ENCODE measurements at places on chromosomes 4 and X.

GRCh38 chrX:36383495-36383894 is 464.0 kb downstream of the CFAP47 start:
- DNase-seq, result no peak

- DNase-seq, result no peak
Measured at GRCh38 chrX:84735025-84735424, 232.8 kb upstream of the HDX start.

- DNase-seq, result no peak
Measured at GRCh38 chrX:48466696-48467095, 3.4 kb downstream of the SLC38A5 start.

- peak; percentile 6 for DNase-seq
Measured at GRCh38 chr4:64538219-64538618, 129.0 kb upstream of the TECRL start.

GRCh38 chr4:1039493-1040343 is 28.3 kb downstream of the FGFRL1 start:
- peak; percentile 62 for DNase-seq

DNA sequence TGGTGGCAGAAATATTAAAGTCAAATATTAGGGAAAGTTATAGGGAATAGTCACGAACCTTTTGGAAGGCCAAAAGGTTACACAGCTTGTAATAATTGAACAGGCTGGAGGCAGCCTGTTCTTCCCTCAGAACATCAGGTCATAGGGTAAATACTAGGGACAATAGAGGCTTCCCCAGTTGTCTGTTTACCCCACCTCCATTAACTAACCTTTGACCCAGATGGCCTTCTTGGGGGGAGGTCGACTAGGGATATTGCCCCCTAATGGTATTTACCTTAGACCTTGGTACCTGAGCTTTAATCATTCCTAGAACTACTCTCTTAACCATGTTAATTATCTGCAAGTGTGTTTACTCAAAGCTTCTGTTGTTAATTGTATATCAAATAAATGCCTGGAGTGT is 26.0 kb downstream of the C4orf17 start:
- no peak for DNase-seq

- no peak for DNase-seq
Measured at GRCh38 chrX:3527811-3528210, 181.4 kb upstream of the MXRA5 start.

DNA sequence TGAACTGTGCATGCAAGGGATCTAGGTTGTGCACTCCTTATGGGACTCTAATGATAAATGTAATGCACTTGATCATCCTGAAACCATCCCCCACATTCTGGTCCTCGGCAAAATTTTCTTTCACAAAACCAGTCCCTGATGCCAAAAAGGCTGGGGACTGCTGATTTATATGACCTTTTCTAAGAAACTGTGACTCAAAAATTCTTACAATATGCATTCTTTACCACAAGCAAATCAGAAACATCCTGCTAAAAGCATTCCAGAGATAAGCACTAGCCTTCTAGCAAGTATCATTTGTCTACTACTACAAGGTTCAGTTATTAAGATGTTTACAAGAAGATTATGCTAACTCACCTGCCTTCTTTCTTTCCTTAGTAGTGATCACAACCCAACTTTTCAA is 166.5 kb upstream of the PCDH7 start:
- DNase-seq, result no peak

- no peak for DNase-seq
Measured at GRCh38 chr4:99324979-99325378, 3.8 kb upstream of the ADH1B start.

DNA sequence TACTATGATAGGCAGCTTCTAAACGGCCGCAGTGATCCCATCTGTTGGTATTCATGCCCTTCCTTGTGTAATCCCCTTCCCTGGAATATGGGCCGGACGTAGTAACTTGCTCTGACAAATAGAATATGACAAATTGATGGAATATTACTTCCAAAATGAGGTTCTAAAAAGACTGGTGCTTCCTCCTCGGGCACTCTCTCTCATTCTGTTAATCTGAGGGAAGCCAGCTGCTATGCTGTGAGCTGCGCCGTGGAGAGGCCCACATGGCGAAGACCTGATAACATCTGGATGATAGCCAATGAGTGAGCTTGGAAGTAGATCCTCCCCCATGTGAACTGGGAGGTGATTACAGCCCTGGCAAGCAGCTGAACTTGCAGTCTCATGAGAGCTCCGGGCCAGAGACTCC is 27.2 kb upstream of the SLC25A4 start:
- DNase-seq, result peak; percentile 56

DNA sequence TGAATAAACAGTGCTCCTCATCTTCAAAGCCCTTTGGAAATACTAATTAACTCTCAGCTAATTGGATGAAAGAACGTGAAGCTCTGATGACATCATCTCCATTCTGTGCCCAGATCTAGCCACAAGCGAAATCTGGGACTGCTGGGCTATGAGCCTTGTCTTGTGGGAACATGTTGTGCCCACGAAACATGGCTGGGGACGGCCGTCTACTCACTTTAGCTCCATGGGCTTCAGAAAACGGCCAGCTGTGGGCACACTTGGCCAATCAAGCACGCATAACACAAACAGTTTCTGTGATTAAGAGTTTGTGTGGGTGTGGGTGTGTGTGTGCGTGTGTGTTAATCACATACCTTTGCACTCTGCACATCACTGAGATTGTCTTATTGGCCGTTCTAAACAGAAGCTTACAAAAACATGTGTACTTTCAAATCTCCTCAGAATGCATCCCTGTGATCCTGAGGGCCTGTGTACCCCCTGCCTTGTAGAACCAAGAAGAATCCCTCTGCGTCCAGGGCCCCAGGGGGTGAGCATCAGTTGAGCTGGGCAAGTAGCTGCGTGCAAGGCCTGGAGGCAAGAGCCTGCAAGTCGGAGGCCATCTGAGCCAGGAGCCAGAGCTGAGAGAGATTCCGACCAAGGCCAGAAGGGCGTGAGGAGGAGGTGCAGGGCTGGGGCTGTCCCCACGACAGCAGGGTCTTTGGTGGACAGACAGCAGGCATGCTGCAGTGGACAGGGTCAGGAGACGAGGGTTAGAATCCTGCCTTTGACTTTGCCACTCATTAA is 18.7 kb upstream of the ZNF185 start:
- no peak for DNase-seq

GRCh38 chr4:90445380-90445779 is 318.2 kb downstream of the CCSER1 start:
- no peak for DNase-seq

GRCh38 chr4:145132511-145133098 is 34.5 kb downstream of the ABCE1 start:
- DNase-seq, result no peak

DNA sequence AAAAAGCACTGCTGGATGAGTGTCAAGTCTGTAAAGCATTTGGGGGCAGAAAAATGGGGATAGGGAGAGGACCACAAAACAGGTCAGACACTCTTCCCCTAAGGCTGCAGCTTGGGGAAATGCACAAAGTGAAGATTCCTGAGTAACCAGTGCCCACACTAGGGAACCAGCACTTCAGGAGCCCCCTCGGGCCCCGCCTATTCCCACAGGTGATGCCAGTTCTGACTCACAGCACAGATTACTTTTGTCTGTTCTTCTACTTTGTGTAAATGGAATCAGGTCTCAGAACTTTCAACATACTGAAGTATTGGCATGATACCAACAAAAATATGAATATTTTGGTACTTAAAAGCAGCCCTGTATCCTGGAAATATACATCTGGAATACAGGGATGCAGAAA is 112.5 kb downstream of the ADRA2C start:
- DNase-seq, result no peak

DNA sequence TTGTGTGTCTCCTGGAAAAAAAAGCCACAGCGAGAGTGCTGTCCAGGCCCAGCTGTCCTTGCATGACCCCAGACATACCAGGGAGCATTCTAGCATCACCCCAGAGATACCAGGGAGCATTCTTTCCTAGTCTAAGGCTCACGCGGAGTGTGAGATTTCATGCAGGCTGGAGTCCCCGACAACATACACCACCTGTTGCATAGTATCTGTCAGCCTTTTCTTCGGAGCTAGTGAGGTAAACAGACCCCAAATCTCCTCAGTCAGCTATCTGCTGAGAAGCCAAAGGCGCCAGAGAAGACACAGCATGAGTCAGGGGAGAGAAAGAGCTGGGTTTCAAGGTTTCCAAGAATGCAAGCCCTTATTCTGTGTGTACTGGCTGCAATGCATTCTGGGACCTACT is 23.1 kb upstream of the ZXDA start:
- no peak for DNase-seq

DNA sequence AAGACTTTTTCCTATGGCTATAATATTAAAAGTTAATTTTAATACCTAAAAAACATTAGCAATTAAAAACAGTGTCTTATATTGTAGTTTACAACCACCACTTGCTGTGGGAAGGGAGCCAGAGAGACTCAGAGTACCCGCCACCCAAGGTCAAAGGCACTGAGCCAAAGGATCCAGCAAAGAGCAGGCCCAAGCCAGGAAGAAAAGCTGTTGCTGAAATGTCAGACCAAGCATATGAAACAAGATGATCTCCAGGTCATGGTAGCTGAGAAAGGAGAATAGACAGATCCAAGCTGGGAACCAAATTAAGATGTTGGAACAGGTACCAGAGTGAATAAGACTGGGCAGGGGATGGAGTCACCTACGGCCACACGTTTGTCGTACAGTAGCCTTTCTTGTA is 18.8 kb upstream of the ATOH1 start:
- DNase-seq, result no peak

GRCh38 chr4:5793514-5793913 is 82.5 kb downstream of the EVC start:
- DNase-seq, result no peak

DNA sequence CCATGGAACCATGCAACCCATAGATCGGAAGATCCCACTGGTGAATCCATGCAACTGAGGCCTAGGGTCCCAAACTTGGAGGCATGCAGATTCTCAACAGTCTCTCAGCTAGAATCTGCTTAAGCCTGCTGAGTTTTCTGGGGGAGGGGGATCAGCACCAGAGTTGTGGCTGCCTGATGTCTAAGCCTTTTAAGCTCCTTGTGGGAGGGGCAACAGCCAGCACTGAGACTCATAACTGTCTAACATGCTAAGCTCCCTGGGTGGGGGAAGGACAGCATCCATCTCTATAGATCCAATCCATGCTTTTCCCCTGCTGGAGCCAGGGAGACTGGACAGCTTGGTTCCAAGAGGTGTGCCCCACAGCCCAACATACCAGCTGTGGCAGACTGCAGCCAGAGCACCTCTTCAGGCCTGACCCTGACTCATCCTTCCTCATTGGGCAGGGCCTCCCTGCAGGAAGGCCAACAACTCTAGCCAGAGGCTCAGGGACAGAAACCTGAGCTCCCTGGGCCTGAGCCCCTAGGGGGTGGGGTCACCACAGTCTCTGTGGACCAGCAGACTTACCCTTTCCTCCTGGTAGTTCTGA is 300.1 kb upstream of the SLC7A11 start:
- DNase-seq, result no peak

DNA sequence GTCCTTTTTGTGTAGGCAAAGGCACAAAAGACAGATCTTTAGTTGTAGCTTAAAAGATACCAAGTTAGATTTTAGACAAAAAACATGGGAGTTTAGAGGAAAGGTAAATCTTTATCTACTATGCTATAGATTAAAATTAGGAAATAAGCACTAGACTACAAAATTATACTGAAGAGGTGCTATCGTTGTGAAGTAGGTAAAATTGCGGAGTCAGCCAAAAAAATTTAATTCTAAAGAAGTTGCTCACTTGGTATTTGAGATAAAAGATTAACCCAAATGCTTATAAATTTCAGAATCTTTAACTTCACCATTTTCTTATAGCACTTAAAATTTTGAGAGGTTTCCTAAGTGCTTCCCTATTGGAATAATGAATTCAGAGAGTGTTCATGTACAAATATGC is 604.1 kb downstream of the GRXCR1 start:
- no peak for DNase-seq

GRCh38 chrX:19625612-19626011 is 110.3 kb upstream of the MAP3K15 start:
- no peak for DNase-seq

- DNase-seq, result no peak
Measured at GRCh38 chrX:20015945-20016615, 25.2 kb upstream of the BCLAF3 start.

DNA sequence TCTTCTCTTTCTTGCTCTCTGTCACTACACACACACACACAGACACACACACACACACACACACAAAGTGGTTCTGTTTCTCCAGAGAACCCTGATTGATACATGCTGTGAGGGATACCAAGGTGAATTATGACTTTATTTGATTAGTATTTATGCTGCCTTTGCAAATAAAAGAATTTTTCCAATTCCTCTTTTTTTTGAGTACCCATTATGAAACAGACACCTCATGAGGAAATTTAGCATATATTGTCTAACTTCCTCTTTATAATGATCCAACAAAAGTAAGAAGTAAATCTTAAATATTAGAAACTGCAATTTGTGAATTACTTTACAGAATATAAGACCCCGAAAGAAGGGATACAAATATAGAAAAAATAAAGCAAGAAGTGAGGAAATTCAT is 14.3 kb upstream of the RAB28 start:
- no peak for DNase-seq

- DNase-seq, result no peak
Measured at GRCh38 chrX:66635360-66635759, 3.5 kb downstream of the EDA2R start.

DNA sequence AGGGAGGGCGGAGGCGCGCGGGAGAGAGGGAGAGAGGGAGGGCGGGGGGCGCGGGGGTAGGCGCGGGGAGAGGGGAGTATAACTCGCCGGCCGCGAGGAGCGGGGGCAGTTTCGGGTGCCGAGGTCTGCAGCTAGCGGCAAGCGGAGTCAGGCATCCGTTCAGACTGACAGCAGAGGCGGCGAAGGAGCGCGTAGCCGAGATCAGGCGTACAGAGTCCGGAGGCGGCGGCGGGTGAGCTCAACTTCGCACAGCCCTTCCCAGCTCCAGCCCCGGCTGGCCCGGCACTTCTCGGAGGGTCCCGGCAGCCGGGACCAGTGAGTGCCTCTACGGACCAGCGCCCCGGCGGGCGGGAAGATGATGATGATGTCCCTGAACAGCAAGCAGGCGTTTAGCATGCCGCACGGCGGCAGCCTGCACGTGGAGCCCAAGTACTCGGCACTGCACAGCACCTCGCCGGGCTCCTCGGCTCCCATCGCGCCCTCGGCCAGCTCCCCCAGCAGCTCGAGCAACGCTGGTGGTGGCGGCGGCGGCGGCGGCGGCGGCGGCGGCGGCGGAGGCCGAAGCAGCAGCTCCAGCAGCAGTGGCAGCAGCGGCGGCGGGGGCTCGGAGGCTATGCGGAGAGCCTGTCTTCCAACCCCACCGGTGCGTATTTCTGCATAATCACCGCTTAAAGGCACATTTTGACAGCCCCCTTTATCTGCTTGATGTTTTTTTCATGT is at the start of gene POU4F2:
Gene POU4F2, plus strand, starts transcription at position 108 of the 720 bp plus-strand sequence. Its CDS starts 248 bp downstream, at position 356.
- DNase-seq, result peak; percentile 76

GRCh38 chr4:70902577-70903290 is 565 bp downstream of the MOB1B start:
- no peak for DNase-seq

GRCh38 chr4:180156684-180157083 is 2086.5 kb upstream of the TENM3 start:
- DNase-seq, result no peak

DNA sequence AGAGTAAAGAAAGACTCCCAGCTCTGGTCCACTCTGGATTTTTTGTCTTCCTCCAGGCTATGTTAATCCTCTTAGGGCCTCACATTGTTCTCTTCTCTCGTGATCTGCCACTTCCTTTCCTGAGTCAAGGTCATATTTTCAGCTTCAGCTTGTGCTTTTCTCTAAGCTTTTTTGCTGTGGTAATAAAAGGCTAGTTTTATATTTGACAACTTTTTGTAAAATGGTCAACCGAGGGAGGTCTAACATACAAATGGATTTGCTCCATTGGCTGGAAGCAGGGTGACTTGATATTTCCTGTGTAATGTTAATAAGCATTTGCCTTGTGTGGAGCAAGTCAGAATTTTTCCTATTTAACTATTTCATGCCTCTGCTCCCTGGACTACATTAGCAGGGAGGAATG is 239.7 kb downstream of the RAB28 start:
- DNase-seq, result peak; percentile 12

All from neural progenitor cell (in vitro differentiated cells).